A549 (cell line): ENCODE measurements at places on chromosomes 5 and 9.

GRCh38 chr9:37969130-37969529 is 65.2 kb upstream of the SLC25A51 start:
- DNase-seq, result peak; percentile 67

- DNase-seq, result no peak
These were observed 1035.2 kb upstream of the ARRDC3 start for GRCh38 chr5:92418341-92418740.

- no peak for DNase-seq
These were observed 80.7 kb downstream of the KCNIP1 start for GRCh38 chr5:170584450-170585058.

DNA sequence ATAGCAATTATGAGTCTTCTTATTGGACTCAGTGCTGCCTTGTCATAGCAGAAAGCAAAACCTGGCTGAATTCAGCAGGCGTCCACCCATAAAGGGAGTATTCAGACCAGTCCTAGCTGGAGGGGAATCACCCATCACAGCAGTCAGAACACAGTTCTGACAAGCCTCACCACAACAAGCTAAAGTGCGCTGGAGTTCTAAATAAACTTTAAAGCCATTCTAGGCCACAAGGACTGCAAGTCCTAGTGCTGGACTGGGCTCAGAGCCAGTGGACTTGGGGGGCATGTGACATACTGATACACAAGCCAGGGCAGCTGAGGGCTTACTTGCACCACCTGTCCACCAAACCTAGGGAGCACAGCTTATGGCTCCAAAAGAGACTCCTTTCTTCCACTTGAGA is 115.3 kb upstream of the PCSK5 start:
- no peak for DNase-seq

- DNase-seq, result no peak
These were observed 1.7 kb downstream of the FREM1 start for GRCh38 chr9:14908295-14909180.

GRCh38 chr9:130104491-130105193 is 50.9 kb downstream of the GPR107 start:
- DNase-seq, result no peak

DNA sequence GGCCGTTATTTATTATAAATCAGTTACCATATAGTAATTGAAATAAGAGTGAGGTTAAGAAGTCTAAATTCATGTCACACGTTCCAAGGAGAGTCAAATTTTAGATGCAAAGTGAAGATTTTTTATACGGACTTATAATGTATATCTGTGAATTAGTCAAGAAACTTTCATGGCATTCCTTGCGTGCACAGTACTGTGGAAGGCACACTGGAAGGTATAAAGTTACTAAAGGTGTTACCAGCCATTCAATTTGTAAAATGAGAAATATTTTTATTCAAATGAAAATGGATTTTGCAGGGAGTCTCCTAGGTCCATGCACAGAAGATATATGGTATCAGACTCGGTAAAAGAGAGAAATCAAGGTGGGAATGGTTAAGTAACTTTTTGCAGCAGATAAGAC is 408.1 kb upstream of the CTNND2 start:
- no peak for DNase-seq

DNA sequence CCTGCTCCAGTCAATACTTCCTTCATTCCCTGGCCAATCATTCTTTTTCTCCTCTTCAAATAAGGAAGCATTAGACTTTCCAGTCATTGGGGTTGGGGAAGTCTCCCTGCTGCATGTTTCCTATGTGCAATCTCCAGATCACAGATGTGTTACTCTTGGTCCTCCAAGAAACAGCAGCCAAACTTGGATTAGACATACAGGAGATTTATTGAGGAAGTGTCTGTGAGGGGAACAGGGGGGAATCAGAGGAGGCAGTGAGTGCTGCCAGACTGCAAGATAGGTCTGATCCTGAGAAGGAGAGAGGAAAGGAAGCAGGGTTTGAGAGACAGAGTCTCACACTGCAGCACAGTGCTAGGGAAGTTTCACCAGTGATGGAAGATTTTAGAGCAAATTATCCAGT is 40.6 kb upstream of the SLIT3 start:
- no peak for DNase-seq

- DNase-seq, result no peak
These were observed 729 bp upstream of the TNPO1 start for GRCh38 chr5:72815580-72816283.

DNA sequence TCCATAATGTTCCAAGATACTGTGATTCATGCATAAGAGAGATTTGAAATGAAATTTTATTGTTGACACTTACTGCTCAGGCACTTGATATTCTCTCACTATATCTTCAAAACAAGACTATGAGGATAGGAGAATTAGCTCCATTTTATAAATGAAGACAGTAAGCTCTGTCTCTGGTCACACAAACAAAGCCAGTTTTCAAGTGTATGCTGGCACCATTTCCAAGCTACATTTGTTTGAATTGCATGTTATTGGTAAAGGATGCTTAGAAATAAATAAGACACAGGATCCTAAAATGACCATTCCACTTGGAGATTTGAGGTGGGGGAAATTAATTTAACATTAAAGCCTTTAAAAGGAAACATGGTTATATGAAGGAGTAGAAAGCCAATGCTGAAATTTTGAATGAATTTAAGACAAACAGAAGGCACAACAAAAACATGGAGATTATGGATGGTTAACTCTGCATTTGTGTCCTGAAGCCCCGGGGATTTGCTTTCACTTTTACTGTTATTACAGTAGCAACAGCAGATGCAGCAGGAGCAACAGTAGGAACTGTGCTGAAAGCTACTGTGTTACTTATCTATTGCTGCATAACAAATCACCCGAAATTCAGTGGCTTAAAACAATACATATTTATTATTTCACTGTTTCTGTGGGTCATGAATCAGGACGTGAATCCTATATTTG is 79.7 kb upstream of the ASTN2 start:
- DNase-seq, result no peak

- DNase-seq, result peak; percentile 93
These were observed 89.7 kb upstream of the ADRA1B start for GRCh38 chr5:159826351-159827214.

DNA sequence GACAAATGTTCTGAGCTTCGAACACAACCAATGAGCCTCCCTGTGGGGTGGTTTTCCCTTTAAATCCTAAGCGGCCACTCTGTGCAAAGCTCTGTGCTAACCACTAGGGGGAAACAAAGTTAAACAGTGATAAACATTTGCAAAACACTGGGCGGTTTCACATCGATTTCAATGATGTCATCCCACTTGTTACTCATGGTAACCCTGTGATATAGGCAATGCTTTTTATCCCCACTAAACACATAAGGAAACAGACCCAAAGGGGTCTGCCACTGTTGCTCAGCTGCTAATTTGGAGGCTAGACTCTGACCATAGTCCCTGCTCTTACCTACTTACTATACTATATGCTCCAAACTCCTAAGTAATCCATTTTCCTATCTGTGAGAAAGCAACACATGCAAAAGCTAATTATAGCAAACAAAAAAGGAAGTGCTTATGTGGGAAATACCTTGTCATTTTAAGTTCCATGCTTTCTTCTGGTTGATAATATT is 57.3 kb downstream of the PTPN3 start:
- DNase-seq, result peak; percentile 82

DNA sequence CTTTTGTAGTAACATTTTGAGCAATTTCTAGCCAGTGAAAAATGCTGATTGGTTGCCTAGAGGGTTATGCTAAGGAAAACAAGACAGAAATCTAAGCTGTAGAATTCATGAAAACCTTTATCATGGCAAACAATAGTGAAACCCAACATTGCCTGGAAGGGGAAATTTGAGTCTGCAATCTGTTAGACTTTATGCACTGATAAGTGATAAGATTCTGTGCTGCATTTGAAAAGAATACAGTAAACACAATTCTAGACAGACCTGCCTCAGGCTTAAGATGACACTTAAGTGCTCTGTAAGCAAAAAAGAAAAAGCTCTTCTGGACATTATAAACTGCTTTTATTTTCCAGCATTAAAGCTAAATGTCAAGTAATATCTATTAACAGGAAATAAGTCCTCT is 519.3 kb downstream of the ISL1 start:
- DNase-seq, result no peak

DNA sequence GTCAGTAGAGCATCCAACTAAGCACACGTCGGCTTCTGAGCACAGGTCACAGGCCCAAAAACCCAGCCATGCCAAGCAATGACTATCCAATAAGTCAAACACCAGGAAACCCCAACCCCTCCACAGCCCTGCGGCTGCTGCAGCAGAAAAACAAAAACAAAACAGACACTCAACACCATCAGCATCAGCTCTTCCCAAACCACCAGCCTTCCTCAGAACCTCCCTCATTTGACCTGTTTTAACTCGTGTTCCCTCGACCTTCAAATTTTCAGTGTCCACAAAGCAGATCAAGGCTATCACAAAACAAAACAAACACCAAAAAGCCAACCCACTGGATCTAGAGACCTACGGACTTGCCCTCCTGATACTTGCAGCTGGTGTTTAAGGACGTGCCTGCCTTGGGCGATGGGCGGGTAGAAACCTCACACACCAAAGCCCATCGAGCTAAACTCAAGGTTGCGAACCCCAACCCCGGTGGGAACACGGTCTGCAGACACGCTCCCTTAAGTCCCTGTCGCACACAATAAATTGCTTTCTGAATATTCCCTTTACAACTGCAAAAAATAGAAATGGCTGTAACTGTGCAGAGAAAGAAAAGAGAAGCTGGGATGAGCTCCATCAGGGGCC is 247.1 kb upstream of the ANKRD55 start:
- no peak for DNase-seq

DNA sequence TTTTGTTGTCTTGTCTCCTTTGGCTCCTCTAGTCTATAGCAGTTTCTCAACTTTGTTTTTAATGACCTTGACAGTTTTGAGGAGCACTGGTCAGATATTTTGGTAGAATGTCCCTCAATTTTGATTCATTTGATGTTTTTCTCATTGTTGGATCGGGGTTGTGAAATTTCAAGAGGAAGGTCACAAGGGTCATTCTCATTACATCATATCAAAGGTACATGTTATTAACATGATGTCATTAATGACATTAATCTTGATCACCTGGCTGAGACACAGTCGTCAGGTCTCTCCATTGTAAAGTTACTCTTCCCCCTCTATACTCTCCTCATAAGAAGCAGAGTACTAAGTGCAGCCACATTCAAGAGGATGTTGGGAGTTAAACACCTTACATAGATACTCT is 7.2 kb downstream of the ISOC1 start:
- DNase-seq, result no peak

- DNase-seq, result no peak
These were observed 2.7 kb downstream of the BNC2 start for GRCh38 chr9:16867576-16868311.

GRCh38 chr5:56306433-56307150 is 73.5 kb upstream of the ANKRD55 start:
- DNase-seq, result no peak

- no peak for DNase-seq
These were observed 1.1 kb downstream of the DMRTA1 start for GRCh38 chr9:22447618-22448305.

DNA sequence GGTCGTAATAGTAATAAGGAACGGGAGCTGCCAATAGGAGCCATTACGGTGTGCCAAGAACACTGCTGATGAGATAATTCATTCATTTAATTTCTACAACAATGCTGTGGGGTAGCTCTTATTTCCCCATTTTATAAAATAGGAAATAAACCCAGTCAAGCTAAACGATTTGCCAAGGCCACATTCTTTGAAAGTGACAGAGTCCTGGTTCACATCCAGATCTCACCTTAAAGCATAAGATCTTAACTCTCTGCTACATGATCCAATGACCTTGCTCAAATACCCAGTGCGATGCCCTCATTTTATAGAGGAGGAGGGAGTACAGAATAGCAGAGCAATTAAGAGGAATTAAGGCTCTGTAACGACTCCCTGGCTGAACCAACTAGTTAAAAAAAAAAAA is 5.0 kb downstream of the PDE6A start:
- DNase-seq, result no peak

- DNase-seq, result peak; percentile 55
These were observed 218.5 kb downstream of the PLK2 start for GRCh38 chr5:58241389-58241788.

DNA sequence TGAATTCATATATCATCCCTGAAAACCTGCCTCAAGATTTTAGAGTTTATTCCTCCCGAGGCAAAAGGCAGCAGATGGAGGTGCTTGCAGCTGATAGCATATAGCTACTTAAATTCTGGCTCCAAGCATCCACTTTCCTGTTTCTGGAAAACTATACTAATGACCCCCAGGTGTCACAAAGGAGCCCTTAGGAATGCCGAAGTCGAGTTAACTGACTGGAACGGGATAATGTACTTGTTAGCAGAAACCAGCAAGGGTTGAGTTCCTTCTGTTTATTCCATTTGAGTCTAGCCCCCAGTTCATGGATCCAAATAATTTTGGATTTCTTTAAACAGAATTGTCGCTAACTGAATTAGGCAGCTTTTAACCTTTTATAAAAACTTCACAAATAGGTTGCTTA is 44.5 kb downstream of the PTTG1 start:
- DNase-seq, result no peak

DNA sequence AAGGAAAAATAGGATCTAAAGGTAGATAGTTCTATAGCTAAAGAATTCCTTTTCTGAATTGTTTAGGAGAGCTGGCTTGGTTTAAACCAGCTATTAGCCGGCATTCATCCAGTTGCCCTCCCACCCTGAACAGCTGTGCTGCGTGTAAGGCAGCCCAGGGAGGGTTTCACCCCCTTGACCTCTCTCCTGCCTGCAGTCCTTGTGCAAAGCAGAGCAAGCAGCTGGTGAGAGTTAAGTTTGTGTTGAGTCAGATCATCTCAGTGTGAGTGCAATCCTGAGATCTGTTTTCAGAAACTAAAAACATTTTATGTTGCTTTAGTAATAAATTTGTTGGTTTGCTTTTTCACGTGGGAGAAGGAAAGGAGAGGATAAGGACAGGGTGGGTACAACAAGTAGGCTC is 13.0 kb downstream of the SLC25A25 start:
- no peak for DNase-seq

GRCh38 chr9:93656426-93657239 is 80.2 kb downstream of the PHF2 start:
- no peak for DNase-seq

GRCh38 chr9:16543686-16544085 is 326.8 kb downstream of the BNC2 start:
- DNase-seq, result no peak

- DNase-seq, result no peak
These were observed 10.7 kb downstream of the DNM1 start for GRCh38 chr9:128213746-128214497.

- no peak for DNase-seq
These were observed 97.2 kb downstream of the LPAR1 start for GRCh38 chr9:110940951-110941557.

GRCh38 chr5:10019236-10019635 is 230.5 kb downstream of the ATPSCKMT start:
- DNase-seq, result no peak

- no peak for DNase-seq
These were observed 420.4 kb downstream of the CETN3 start for GRCh38 chr5:89988998-89989655.

DNA sequence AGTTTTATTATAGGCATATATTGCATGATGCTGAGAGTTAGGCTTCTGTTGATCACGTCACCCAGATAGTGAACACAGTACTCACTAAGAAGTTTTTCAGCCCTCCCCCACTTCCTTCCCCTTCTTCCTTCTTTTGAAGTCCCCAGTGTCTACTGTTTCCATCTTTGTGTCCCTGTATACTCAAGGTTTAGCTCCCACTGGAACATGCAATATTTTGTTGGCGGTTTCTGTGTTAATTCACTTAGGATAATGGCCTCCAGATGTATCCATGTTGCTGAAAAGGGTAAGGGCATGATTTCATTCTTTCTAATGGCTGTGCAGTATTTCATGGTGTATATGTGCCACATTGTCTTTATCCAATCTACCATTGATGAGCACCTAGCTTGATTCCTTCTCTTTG is 764.3 kb downstream of the MTRR start:
- DNase-seq, result no peak

- DNase-seq, result no peak
These were observed 167.0 kb downstream of the CRB2 start for GRCh38 chr9:123523001-123523400.
